Stimulated activated CD8-positive, alpha-beta memory T cell treated with anti-CD3 and anti-CD28 coated beads, Interleukin-15, amount 100 ng/mL, for 4 hours (primary cell): ENCODE measurements at places on chromosomes 13 and 19.
A peak's percentile ranks its signal among the peaks of the same experiment; 100 is the strongest.

GRCh38 chr19:41811981-41812380, 15.6 kb downstream of the CEACAM3 start:
- no peak for DNase-seq

DNA sequence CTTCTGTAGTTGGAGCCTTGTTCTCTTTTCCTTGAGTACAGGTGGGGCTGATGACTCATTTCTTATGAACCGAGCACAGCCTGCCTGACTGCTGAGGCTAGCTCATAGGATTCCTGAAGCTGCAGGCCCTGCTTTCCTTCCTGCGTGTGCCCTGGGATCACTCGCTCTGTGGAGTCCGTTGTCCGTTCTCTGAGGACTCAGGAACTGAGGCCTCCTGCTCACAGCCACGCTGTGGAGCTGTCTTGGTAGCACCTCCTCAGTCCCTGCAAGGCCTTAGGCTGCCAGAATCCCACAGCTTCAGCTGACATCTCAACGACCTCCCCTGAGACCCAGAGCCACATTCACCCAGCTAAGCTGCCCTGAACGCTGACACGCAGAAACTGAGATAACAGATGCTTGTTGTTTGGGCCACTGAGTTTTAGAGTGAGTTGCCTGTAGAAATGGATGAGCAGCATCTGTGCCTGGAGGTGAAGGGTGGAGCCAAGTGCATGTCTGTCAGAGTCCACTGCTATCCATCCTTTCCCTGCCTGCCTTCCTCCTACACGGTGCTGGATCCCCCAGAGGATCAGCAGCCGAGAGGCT, 72.9 kb downstream of the ARHGEF7 start:
- no peak for DNase-seq

- DNase-seq: no peak
Observed at GRCh38 chr13:60001889-60002288, 161.8 kb downstream of the DIAPH3 start.

DNA sequence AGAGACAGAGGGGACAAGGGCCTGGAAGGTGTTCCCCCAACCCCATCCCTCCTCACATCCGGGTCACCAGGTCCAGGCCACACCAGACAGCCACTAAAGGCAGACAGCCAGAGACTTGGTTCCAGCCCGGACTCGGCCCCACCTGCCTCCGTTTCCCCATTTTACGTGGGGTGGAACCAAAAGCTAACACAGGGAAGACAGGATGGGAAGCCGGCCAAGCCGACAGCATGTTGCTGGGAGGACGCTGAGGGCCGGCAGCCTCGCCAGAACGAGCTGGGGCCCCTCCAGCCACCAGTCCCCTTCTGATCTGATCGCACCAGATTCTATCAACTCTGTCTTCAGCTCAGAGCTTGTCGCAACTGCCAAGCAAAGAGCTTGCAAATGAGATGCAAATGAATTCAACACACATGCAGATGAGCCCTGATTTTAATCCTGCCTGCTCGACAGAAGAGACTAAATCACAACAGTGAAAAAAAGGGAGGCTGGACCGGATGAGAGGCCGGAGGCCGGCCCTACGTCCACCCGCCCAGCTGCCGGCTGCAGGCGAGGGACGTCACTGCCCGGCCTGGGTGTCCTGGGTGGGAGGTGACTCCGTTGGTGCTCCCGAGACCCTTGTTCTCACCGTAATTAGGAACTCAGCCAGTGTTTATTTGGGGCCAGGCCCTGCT, 17.5 kb upstream of the SHC2 start:
- no peak for DNase-seq

DNA sequence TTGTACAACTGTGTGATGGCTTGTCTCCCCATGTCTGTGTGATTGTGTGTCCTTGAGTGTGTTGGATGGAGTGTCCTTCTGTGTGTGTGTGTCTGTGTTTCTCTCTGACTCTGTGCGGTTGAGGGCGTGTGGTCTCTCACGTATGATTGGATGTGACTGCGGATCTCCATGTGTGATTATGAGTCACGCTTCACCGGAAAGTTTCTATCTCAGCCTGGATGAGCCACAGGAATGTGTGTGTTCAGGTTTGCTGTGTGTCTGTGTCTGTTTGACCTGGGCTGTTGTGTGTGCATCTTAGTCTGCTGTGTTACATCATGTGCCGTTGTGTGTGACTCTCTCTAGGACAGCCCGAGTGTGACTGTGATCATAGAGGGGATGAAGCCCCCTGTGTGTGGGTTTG, 15.5 kb upstream of the ZNF835 start:
- DNase-seq: no peak

GRCh38 chr13:31043957-31044356, 111.5 kb downstream of the TEX26 start:
- no peak for DNase-seq

DNA sequence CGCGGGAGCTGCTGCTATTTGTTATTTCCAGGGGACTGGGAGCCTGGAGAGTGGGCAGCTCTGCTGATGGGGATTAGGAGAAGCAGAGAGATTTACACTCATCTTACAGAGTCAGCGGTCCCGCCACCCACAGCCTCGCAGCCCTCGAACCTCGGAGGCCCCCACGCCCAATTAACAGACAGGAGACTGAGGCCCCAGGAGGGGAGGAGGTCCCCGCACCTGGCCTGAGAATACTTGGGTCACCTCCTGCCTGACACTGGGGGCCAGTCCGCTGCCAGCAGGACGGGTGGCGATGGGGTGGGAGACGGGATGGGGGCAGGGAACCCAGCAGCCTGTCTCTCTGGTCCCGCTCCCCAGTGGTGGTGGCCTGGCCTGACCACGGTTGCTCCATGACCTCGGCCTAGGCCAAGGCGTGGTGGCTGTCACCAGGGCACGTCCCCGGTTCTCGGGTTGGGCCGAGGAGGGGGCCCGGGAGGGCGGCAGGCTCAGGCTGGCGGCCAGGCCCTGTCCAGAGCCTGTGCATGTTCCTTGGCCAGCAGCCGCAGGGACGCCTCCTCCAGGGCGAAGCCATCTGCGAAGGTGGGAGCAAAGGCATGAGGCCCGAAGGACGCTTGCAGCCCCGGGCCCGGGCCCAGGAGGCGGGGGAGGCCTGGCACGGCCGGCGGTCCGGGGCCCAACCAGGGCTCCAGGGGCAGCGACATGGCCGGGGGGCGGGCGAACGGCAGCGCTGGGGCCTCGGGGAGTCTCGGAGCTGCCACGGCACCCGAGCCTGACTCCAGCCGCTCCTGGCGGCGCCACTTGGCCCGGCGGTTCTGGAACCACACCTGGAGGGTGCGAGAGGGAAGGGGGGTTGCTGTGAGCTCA, 1.7 kb downstream of the RAX2 start:
- no peak for DNase-seq

DNA sequence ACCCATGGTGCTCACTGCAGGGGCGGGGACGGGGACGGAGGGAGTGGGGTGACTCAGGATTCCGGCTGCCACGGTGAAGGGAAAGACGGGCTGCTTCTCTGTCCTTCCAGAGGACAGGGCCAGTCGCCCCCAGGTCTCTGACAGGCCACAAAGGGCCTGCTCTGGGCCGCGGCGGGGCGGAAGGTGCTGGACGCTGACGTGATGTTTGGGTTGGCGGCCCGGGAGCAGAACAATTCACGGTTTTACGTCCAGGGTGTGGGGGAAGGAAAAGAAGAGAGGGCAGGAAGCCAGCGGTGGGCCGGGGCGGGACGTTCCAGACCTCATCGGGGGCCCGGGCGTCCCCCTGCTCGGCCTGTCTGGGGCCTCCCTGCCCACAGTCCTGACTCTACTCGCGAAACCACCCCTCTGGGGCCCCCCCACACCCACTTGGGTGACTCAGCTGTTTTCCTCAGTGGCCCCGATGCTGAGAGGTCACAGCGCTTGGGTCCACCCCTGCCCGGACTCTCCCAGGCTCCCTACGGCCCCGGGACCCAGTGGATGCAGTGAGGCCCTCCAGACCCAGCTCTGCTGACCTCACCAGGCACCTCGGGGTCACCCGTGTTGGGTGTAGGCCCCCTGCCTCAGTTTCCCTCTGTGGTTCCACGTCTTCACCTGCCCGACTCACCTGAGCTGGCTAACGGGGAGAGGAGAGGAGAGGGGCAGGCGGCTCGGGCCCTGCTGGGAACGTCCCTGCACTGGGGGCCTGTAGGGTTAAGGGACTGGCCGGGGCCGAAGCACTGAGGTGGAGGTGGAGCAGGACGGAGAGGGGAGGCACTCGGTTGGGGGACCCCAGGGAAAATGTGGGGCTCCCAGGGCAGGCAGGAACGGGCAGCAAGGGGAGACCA, 29.2 kb downstream of the PIP5K1C start:
- peak; percentile 35 for DNase-seq

DNA sequence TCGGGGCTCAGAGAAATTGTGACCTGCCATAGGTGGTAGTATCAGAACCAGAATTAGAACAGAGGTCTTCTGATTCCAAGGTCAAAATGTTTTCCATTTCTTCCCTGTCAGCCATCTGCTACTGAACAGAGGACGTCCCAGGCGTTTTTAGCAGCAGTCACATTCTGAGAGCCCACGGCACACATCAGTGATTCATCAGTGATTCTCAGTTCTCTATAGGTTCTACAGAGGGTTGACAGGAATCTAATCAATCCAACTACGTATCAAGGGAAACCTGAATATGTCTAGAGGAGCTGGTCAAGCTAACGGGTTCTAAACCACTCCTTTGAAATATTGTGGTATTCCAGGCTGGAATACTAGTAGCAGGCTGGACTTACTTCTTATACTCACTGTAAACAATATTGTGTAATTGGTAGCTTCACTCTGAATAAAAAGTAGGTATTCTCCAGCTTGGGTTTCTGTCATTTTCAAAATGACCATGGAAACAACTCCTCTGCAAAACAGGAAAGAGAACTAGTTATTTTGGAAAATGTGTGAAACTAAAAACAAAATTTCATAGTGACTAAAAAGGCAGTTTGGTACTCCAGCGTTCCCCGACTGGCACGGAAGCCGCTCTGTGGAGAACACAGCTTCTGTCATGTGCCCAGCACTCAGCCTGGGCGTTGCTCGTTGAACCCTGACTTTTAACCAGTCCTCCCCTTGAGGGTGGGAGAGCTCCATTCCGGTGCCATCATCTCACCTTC, 43.2 kb downstream of the FLT3 start:
- DNase-seq: no peak

DNA sequence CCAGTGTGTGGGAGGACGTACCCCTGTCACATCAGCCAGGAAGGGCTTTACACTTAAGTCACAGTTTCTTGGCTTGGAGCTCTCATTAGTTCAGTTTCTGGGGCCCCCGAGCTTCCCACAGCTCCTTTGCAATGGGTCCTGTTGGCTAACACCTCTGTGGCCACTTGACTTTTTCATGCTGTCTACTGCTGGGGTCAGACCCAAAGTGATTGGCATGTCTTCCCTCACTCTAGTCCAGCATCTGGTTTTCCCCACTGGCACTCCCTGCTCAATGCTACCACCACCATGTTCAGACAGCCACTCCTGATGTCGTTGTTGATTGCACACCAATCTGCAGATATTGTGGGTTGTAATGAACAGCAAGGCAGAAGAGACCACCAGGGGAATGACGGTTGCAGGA, 379.0 kb downstream of the FOXO1 start:
- no peak for DNase-seq

GRCh38 chr13:55577082-55577846, 1563.5 kb upstream of the PRR20A start:
- no peak for DNase-seq

- DNase-seq: peak; percentile 53
Observed at GRCh38 chr19:47813304-47813994, 8.3 kb upstream of the CRX start.
